ENCODE measurements at places on chromosomes 1 and 21.

DNA sequence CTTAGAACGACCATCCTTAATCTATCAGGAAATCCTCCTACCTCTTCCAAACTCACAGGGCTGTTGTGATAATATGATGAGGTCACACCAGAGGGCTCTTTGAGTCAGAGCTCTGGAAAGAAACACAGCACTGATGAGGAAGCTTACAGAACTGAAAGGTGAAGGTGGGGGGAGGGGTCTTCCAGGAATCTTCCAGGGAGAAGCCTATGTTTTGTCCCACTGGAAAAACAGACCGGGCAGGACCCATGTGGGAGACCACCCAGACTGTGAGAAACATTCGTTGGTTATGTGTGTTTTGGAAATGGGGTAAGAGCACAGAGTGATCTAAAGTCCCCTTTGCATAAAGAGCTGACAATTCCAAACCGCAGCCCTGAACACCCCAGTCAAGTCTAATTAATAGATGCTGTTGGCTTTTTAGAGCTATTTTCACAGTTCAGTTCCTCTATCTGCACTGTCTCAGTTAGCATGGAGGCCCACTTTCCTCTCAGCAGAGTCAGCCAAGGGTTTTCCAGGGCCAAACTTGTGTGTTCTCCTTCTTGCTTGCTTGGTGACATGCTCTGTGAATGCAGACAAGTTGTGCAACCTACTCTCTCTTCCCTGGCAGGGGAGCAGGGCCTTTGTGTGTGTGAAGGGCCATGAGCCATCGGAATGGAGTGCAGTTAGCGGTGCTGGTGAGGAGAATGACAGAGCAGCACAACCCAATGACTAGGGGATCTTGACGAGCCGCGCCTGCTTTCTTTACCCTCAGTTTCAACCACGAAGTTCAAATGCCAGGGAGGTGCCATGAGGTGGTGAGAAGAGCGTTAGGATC is 12.3 kb downstream of the PHLDA3 start:
- DNase-seq = no peak

DNA sequence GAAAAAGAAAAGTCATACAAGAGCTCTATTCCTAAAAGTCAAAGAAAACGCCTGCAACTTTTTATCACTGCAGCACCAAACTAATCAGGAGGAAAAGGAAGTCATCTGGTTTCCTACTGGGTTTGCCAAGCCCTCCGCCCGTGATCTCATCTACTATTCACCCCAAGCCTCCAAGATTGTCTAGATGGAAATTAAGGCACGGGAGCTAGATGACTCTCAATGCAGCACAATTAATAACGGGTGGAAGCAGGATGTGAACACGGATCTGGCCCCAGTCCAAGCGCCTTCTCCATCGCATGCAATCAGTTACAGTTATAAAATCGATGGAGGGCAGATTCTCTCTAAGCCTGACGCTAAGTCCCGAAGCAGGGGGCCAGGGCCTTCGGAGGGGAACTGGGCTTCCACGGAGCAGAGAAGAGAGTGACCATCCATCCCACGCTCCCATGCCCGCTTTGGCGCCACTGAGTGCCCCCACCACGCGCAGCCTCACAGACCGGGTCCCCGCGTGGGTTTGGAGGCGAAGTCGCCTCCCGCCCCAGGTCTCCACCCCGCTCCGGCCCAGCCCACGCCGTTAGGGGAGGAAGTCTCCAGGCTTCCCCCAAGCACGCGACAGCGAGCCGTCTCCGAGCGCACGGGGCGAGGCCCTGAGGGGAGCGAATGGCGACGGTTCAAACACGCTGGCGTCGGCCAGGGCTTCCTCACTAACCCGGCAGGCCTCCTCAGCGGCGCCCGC is 1.8 kb downstream of the HSF2BP start:
- DNase-seq = no peak

GRCh38 chr1:47582891-47583608 is 145.2 kb downstream of the FOXD2 start:
- DNase-seq = no peak

DNA sequence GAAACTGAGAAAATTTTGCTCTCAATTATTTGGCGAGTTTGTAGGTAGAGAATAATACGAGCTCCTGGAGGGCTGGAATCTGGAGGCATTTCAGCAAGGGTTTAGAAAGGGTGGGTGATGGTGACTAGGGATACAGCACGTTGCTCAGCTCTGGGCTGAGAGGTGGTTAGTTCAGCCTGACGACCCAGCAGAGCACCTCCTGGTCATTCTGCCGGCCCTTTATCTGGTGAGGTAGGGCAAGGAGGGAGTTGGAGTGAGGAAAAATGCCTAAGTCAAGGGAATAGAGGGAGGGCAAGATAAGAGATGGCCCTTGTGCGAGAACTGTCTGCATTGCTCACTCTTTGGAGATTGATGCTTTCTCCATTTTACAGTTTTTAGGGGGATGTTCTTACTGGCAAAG is 19.1 kb downstream of the GALNT2 start:
- no peak for DNase-seq

GRCh38 chr1:25803368-25803767 is 3.4 kb downstream of the SELENON start:
- no peak for DNase-seq

- DNase-seq = no peak
These were observed 7.0 kb upstream of the LPAR3 start for GRCh38 chr1:84899969-84900368.

- no peak for DNase-seq
These were observed 14.5 kb downstream of the BRINP2 start for GRCh38 chr1:177185209-177185608.

- no peak for DNase-seq
These were observed 6.7 kb downstream of the TBX15 start for GRCh38 chr1:118981436-118981835.

DNA sequence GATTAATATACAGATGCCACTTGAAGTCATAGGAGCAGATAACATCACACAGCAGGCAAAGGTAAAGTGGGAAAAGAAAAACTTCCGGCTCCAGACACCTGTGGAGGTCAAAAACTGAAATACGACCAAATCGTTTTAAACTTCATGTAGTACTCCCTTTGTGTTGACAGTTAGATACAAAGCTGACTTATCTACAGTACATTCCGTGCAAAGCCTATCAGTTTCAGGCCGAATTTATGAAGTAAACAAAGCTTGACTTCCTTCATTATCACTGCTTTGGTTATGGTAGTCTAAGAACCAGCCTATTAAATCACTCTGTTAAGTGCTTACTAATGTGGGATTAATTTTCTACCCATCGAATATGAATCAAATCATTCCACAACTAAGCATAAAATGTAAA is 156.3 kb downstream of the SMYD3 start:
- no peak for DNase-seq

GRCh38 chr1:65820983-65821382 is 28.3 kb downstream of the PDE4B start:
- DNase-seq = no peak

GRCh38 chr1:113168946-113169345 is 95.9 kb downstream of the LRIG2 start:
- DNase-seq = no peak

DNA sequence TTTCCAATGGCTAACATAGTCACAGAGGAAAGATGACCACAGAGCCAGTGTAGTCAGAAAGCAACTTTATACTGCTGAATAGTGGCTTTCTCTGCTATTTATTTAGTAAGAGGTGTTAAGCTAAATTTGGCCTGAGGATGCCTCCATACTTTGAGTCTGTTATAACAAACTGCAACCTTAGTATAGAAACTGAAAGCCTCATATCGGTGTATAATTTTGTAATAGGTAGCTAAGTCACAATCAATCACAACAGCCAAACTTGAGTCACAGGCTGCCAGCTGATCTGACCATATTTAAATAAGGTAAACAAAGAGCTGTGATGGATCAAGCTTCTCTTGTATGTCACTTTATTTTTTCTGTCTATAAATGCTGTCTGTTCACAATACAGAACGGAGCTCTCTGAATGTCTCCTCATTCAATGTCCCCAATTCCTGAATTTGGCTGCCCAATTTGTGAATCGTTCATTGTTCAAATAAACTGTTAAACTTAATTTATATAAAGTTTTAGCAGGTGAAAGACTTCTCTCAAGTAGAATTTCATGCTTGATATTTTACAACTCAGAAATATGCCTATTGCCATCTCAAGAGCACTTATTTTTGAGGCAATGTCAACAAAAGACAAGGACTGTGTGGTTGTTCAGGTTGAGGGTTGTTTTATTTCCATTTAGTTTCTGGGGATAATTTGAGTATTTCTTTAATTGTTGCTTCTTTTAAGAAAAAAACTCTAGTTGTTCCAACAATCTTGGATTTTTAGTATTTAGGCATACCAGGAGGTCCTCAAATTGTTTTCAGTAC is 339.7 kb upstream of the B3GALT2 start:
- DNase-seq = no peak

DNA sequence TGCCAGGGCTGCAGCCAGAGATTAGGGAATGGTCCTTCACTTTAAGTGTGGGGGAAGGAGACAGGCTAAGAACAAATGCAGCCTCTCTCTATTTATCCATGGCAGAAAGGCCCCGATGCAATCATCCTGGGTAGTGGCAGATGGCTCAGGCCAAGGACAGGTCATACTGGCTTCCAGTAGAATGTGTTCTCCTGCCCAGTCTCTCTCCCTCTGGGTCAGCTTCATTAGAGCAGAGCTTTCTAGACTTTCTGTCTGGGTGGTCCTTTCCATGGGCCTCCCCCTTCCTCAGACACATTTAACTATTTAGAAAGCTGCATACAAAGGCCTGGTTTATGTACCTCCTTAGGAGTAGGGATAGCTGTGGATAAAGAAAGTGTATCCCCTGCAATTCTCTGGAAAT is 4.8 kb upstream of the PTCH2 start:
- no peak for DNase-seq

GRCh38 chr1:22529901-22530621 is 33.2 kb upstream of the EPHA8 start:
- no peak for DNase-seq

- DNase-seq = no peak
These were observed 10.4 kb downstream of the SH3BGRL3 start for GRCh38 chr1:26290122-26290881.

GRCh38 chr21:39125752-39126485 is 57.3 kb downstream of the PSMG1 start:
- no peak for DNase-seq

GRCh38 chr1:37255136-37255795 is 219.1 kb upstream of the ZC3H12A start:
- DNase-seq = peak; percentile 4

DNA sequence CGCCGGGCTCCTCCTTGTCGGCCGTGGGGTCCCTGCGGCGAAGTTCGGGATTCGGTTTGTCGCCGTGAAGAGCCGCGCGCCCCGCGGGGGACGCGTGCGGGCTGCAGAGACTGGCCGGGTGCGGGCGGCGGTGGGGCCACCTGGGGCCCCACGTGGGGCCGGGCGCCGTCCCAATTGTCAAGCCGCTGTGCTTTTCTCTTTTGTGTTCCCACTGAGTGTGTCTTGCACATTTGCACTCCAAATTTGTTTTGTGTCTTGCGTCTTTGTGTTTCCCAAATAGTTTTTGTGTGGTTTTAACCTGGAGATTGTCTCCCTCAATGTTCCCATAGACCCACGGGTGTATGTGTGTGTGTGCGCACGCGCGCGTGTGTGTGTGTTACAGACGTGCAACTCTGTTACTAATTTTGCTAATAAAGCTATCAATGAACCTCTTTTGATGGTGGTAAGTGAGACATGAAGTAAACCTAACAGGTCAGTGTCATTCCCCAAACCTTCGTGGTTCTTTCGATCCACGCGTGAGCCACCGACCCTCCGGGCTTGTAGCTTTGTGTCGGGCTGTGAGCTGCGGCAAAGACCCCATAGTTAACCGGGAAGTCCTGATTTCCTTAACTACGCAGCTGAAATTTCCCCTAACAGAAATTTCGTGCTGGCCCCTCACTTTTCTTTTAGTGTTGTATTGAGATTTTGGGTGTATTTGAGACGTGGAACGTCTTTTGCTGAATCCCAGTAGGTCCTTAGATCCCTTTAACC is 708 bp downstream of the PRDM2 start:
- DNase-seq = peak; percentile 48

GRCh38 chr1:183886853-183887252 is 81.9 kb downstream of the RGL1 start:
- no peak for DNase-seq

GRCh38 chr1:27889506-27889905 is 17.2 kb downstream of the THEMIS2 start:
- no peak for DNase-seq

GRCh38 chr1:229456016-229456415 is 22.1 kb upstream of the ACTA1 start:
- no peak for DNase-seq

DNA sequence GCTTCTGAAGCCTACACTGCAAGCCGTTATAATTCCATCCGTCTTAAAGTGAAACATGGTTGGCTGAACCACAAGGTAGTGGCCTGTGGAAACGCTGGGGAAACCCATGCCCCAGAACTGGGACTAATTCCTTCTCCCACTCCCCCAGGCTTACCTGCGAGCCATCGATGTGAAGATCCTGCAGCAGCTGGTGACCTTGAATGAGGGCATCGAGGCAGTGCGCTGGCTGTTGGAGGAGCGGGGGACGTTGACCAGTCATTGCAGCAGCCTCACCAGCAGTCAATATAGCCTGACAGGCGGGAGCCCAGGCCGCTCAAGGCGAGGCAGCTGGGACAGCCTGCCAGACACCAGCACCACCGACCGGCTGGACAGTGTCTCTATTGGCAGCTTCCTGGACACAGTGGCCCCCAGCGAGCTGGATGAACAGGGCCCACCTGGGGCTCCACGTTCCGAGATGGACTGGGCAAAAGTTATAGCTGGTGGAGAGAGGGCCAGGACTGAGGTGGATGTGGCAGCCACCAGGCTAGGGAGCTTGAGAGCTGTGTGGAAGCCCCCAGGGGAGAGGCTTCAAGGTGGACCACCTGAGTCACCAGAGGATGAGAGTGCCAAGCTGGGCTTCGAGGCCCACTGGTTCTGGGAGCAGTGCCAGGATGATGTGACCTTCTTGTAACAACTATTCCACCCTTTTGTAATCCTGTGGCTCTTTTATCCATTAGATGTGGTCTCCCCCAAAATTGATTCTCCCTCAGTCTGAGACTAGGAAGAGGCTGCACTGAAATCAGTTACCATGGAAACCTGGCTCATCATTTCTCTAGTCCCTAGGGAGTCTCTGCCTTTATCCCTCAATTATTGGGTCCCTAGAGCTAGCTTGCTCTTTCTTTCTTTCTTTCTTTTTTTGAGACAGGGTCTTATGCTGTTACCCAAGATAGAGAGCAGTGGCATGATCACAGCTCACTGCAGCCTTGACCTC is 16.7 kb downstream of the LURAP1 start:
- no peak for DNase-seq

DNA sequence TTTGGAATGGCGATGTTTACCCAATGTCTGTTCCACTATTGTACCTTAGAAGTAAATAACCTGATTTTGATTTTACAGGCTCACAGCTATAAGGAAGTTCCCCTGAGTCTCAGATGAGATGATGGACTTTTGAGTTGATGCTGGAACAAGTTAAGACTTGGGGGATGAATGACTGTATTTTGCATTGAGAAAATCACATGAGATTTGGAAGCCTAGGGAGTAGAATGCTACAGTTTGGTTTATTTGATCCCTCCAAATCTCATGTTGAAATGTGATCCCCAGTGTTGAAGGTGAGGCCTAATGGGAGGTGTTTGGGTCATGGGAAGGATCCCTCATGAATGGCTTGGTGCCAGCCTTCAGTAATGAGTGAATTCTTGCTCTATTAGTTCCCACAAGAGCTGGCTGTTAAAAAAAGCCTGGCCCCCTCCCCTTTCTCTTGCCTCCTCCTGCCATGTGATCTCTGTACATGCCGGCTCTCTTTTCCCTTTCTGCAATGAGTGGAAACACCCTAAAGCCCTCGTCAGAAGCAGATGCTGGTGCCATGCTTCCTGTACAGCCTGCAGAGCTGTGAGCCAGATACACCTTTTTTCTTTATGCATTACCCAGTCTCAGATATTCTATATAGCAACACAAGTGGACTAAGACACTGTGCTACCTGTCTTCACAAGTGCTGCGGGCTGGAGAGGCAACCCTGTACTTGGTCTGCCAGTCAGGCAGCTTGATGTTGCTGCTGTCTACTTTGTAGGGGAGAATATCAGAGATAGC is 77.0 kb upstream of the TLR5 start:
- no peak for DNase-seq

Measured in stimulated activated CD4-positive, alpha-beta T cell treated with anti-CD3 and anti-CD28 coated beads, Interleukin-12 subunit alpha, Interleukin-12 subunit beta, amount 100 ng/mL, for 4 hours (primary cell).